ENCODE measurements at places on chromosomes 1 and 21.

GRCh38 chr1:202976633-202977032, 9.6 kb upstream of the CYB5R1 start:
- no peak for ATAC-seq

GRCh38 chr1:48875552-48876329, 99.0 kb upstream of the BEND5 start:
- no peak for ATAC-seq

DNA sequence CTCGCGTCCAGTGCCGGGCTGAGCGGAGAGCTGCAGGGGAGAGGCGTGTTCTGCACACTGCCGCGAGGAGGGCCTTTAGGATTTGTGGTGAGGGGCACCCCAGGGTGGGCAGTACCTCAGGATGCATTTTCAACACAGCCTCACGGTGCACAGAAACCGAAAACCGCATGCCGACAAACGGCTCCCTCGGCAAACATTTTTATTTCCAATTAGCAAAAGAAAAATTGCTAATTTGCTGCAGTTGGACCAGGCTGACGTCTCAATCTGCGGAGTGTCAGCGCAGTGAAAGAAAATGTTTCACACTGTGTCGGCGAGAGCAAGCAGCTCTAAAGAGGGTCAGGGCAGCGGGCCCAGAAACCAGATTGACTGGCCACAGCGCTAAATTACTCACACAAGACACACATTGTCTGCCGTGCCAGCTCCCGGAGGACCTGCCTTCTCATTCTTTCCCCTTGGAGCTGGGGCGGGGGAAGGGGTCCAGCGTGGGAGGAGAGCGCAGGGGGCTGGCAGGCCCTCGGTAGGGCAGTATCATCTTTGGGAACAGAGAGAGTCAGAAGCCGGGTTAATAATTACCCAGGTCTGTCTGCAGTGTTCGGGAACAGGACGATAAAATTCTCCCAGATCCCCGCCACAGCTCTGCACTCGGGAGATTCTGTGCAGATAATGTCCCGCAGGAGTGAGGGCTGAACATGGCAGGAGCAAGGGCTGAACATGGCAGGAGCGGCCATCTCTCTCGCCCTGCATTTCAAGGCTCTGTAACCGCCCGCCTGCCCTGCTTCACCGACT, 150.2 kb downstream of the PRDM16 start:
- no peak for ATAC-seq

GRCh38 chr1:23244256-23244761, 27.0 kb upstream of the HTR1D start:
- ATAC-seq = no peak

DNA sequence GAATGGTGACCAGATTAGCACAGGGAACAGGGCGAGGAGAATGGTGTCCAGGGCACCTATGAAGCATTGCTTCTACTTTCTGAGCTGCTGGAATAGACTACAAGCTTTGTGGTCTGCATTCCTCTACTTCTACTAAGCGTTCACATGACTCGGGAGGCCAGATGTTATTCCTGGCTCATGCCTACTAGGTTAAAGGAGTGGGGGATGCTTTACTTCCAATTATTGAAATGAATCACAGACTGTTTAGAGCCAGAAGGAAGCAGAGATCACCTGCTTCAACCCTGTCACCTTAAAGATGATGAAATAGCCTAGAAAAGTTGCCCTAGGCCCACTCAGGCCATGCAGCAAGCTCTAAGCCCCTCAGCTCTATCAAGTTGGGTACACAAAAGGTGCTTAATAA, 633.5 kb downstream of the KIF26B start:
- no peak for ATAC-seq

DNA sequence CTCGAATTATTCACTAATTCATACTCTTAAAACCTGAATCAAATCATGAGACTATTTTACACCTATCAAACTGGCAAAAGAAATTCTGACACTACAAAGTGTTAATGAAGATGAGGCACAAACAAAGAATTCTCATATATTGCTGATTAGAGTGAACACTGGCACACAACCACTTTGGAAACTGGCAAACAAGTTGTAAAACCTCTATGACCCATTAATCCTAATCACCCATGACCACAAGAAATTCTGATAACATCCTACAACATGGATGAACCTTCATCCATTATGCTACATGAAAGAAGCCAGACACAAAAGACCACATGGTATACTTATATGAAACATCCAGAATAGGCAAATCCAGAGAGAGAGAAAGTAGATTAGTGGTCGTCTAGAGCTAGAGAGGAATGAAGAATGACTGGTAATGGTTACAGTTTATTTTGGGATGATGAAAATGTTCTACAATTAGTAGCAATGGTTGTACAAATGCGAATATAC, 8.5 kb downstream of the GPBP1L1 start:
- ATAC-seq = no peak

GRCh38 chr1:100921110-100921706, 25.3 kb downstream of the SLC30A7 start:
- no peak for ATAC-seq

Data from activated CD4-positive, CD25-positive, alpha-beta regulatory T cell treated with anti-CD3 and anti-CD28 coated beads, Interleukin-2, amount 50 U/mL, for 24 hours (primary cell).